ENCODE measurements at places on chromosomes 11 and 22. TPM values are rescaled to one million over a fixed set of nuclear protein-coding genes. Genes with fewer than 3 reads are reported as not detected.
A peak's percentile ranks its signal among the peaks of the same experiment; 100 is the strongest.

DNA sequence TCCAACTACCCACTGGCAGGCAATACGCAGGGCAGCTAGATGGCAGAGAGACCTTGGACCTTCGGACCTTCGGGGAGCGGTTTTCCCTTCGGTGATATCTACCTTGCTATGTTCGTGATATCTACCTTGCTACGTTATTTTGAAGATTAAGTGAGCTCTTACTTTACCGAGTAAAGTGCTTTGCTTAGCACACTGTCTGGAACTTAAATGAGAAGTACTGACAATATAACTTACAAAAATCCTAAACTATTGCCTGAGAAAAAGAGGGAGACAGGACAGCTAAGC lies 1.0 kb upstream of the PRDM10 start:
- H3K27ac ChIP-seq: peak overlapping the region; percentile 99
- H3K4me3 ChIP-seq: peak overlapping the region; percentile 81
- H3K27me3 ChIP-seq: no peaks in the 10 kb centered on the region
- no peak for DNase-seq
- H3K4me1 ChIP-seq: peaks cover 20% of the 10 kb centered on the region
- H3K36me3 ChIP-seq: no peaks in the 10 kb centered on the region

Gene MPZL2
- 58.3 TPM for total RNA-seq

DNA sequence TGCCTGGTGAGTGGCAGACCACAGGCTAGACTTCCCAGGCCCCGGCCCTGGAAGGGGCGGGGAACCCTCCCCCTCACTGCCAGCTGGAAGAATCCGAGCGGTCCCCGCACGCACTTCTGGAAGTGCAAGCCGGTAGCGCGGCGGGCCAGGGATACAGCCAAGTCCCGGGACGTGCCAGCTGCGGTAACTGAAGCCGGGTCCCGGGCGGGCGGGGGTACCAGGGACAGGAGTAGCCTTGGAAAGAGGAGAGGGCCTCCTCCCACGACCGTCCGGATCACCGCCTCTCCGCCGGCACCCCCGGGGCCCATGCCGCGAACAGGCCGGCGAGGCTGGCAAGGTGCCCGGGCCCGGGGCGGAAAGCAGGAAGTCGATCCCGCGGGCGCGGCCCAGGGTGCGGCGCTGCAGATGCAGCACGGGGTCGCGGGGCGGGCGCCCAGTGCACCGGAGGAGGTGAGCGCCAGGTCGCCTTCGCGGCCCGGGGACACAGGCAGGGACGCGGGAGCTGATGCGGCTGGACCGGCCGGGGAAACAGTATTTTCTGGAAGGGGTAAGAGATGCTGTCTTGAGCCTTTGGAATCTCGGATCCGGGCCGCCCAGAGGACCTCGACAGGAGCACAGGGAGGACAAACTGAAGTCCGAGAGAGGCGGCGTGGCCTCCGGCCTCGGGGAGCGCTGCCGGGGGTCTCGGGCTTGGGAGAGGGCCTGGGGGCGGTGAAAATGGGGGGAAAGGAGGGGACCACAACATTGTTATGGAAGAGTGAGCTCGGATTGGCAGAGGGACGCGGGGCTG lies 783 bp upstream of the SLC35C1 start:
- peaks cover 46% of the 10 kb centered on the region for H3K4me1 ChIP-seq
- peak overlapping the region; percentile 80 for H3K27ac ChIP-seq
- H3K36me3 ChIP-seq: peaks cover 8% of the 10 kb centered on the region
- H3K27me3 ChIP-seq: no peaks in the 10 kb centered on the region
- peak; percentile 90 for DNase-seq

DNA sequence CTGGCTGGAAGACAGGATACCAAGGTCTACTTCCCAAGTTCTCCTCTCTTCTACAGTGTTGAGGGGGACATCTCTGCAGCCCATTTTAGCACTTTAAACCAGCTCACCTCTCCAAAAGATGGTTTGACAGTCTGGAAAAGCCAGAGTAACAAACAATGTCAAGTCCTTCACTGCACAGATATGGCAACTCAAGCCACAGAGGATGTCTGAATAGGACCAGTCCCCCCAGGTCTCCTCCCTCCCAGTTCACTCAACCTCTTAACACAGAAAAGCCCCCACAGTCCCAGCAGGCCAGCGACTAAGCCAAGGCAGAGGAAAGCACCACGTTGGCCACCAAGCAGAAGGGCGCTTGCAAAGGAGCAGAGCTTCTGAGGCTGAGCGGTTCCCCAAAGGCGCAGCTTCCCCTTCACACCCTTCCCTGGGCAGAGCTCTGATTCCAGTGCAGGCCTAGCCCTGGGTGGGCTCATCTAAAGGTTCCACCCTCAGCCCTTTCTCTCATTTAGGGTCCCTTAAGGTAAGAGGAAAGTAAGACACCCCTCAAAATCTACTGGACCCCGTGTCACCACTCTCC lies 62.7 kb downstream of the PAK1 start:
- peak overlapping the region; percentile 54 for H3K4me3 ChIP-seq
- DNase-seq: peak; percentile 64
- H3K4me1 ChIP-seq: peaks cover 25% of the 10 kb centered on the region
- no peaks in the 10 kb centered on the region for H3K36me3 ChIP-seq

DNA sequence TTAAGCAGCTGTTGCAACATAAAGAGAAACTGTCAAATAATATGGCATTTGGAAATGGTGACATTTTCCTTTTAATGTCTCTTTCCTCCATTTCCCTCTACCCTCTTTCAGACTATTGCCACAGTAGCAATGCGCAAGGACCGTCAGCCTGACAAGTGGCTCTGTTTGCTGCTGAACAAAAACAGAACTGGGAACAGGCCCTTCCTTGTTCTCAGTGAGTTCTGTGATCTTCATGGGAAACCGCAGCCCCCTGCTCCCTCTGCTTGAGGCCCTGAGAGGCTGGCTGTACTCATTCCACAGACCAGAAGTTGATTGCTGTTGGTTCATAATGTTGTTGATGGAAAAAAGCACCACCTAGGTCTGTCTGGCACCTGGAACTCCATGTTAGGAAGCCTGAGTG lies 559.7 kb downstream of the OPCML start:
- no peak for DNase-seq
- H3K27ac ChIP-seq: no peak overlapping the region
- no peaks in the 10 kb centered on the region for H3K4me1 ChIP-seq
- H3K27me3 ChIP-seq: no peaks in the 10 kb centered on the region

Measured in suprapubic skin (tissue), 4 donors.